ENCODE measurements at places on chromosomes 3 and 15.

GRCh38 chr3:169659096-169659819 lies 4.3 kb downstream of the MECOM start:
- no peak for DNase-seq

DNA sequence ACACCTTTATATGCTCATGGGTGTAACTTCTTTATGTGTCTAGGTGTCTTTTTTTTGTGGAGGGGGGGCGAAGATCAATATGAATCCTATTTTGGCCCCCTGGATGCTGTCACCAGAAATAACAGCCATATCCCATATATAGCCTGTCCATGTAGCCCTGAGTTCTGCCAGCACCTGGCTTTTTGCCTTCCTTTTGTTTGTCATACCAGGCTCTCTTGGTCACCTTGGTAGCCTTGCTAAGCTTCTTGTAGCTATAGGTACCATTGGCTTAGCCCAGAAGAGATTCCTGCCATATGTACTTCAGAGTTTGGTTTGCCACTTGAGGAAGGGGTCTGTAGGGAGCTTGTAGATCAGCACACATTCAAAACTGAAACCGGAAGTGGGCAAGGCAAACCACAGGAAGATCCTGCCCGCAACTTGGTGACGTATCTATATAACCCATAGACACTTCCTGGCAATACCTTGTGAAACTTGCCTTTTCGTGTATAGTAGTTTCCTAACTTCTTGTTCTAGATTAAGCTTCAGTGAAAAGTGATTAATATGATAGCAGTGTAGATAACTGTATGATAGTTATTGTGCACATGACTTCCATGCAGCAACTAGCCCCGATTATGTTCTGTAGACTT lies 11.9 kb downstream of the RASA2 start:
- peak; percentile 85 for DNase-seq

DNA sequence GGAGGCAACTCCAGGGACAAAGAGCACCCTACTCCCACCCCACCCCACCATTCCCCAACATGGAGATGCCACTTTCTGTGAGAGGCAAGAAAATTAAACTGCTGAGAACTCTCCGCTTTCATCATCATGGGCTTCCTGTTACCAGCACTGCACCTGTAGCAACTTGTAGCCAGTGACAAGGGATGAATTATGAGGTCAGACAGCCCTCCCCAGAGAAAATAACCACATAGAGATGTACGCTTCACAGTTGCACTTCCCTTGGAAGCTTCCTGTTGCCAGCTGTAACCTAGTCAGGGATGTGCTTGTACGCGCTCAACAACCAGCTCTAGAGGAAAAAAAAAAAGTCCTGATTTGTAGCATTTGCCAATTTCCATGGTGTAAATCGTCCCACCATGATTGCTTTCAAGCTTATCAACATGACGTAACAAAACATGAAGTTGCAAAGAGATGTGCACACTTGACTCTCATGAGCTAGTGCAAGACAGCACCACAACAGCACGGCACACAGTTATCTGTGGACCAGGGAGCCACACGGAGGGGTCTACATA lies 145.4 kb downstream of the RAB11A start:
- no peak for DNase-seq

DNA sequence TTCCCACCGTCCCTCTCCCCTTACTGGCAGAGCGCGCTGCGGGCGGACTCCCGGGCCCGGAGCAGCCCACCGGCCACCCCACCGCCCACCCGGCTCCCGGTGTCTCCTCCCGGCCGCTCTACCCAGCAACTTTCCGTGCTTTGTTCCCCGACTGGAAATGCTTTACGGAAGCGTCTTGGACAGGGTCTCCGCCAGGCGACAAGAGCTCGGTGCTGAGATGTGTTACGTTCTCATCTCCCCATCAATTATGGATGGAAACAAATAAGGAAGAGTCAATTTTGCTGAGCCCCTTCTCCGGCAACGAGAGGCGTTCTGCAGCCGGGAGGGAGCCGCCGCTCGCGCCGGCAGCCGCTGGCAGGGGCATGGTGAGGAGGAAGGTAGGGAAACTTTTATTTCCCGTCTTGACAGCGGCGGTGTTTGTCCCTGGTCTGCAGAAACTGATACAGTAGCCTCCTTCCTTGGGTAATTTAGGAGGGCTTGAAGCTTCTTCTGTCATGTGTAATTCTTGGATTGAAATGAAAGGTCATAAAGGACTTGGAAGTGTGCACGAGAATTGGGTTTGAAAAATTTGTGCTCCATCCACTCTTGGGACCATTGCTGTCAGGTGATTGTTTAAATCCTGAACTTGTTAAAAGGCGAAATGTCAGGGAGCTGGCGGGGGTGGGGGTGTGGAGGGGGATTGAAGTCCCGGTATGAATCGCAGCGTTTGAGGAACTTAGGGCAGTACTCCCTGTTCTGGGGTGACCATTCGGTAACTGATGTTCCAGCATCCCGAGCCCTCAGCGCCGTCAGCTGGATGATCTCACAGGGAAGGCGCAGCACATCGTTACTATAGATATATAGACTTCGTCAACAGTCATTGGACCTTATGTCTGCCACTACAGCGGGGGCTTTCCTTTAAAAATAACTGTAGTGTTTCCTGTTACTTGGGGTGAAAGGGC lies 1.5 kb downstream of the SEMA6D start:
- no peak for DNase-seq

DNA sequence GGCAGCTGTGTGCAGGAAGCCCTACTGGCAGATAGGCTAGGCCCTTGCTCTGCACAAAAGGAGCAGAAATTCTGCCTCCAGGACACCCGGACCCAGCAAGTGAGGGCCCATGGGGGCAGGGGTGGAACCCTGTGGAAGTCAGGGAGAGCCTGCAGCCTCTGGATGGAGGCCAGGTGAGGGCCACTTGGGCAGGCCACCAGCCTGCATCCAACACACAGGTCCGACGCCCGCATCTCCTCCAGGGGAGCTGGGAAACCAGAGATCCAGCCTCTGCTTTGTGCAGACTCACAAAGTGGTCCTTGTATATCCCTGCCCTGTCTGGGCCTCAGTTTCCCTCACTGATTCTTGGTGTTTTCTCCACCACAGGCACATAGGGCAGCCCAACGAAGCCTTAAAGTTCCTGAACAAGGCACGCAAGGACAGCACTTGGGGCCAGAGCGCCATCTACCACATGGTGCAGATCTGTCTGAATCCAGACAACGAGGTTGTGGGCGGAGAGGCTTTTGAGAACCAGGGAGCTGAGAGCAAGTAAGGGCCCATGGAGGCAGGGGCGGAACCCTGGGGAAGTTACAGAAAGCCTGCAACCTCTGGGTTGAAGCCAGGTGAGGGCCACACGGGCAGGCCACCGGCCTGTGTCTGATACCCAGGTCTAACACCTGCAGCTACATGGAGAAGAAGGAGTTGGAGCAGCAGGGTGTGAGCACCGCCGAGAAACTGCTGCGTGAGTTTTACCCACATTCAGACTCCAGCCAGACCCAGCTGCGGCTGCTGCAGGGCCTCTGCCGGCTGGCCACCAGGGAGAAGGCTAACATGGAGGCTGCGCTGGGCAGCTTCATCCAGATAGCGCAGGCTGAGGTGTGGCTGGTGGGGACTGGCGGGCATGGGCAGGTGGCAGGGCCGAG lies 16.6 kb downstream of the CSRNP1 start:
- DNase-seq, result no peak

- DNase-seq, result no peak
Observed at GRCh38 chr3:5004319-5005152, 25.3 kb downstream of the BHLHE40 start.

GRCh38 chr3:127206611-127207516 lies 13.9 kb downstream of the PRR23E start:
- DNase-seq, result no peak

- DNase-seq, result no peak
Observed at GRCh38 chr15:94972314-94972713, 741.0 kb downstream of the MCTP2 start.

DNA sequence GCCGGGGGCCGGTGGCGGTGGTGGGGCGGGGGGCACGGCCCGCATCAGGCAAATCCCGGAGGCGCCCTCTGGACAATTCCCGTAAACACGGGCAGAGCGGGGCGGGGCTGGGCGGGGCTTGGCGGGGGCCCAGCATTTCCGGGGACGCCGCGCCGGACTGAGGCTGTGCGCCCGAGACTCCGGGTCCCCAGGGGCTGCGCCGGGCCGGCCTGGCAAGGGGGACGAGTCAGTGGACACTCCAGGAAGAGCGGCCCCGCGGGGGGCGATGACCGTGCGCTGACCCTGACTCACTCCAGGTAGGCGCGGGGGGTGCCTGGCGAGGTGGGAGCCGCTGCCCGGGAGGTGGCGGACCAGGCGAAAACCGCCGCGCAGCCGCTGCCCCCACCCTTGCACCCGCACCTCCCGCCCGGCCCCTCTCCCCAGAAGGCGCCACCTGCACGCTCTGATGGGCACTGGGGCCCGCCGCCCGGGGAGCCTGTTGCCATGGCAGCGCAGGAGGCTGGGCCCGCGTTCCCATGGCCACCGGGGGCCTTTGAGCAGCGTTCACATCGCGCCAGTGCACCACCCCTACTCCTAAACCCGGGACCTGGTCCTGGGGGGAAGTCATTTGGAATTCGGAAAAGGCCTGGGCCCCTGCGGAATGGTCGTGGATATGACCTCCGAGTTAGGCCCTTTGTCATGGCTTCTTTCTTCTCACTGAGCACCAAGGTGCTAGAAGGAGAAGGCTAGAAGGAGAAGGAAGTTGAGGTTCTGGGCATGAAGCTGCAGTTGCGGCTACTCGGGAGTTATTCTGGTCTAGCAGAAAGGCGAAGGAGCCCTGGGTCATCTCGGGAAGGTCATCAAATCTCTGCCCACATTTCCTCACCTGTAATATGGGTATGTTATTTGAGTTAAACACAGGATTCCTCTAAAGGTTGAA lies 16.1 kb upstream of the SEMA4B start:
- peak; percentile 55 for DNase-seq

DNA sequence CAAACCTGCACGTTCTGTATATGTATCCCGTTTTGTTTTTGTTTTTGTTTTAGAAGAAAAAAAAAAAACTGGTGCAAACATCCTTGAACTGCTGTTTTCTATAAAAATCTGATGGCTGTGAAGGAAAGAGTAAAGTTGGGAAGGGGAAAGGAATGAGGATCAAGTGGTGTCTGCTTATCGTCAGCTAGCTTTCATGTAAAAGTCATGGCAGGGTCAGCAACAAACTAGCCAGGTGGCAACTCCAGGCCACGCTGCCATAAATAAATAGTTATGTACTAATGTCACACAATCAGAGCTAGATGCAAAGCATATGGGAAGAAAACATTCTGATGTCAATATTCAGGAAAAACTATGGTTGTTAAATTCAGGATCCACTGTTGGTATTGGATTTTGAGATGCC lies 2.3 kb upstream of the CDIN1 start:
- no peak for DNase-seq

DNA sequence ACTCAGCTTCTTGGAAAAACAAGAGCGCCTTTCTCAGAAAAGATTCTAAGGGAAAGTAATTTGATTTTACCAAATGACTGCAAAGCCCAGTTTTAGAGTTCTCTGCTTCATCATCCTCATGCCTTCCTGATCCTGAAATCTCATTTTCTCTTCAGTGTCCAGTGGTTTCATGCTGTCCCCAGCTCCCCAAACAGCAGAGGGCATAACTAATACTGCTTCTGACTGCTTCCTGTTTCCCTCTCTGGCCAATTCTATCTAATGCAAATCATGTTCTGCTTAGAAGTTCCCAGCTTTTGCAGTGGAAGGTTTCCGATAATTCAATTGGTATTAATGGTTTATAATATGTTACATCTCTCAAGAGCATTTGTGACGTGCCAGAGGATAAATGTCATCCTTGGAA lies 161.1 kb downstream of the CLSTN2 start:
- DNase-seq, result no peak

DNA sequence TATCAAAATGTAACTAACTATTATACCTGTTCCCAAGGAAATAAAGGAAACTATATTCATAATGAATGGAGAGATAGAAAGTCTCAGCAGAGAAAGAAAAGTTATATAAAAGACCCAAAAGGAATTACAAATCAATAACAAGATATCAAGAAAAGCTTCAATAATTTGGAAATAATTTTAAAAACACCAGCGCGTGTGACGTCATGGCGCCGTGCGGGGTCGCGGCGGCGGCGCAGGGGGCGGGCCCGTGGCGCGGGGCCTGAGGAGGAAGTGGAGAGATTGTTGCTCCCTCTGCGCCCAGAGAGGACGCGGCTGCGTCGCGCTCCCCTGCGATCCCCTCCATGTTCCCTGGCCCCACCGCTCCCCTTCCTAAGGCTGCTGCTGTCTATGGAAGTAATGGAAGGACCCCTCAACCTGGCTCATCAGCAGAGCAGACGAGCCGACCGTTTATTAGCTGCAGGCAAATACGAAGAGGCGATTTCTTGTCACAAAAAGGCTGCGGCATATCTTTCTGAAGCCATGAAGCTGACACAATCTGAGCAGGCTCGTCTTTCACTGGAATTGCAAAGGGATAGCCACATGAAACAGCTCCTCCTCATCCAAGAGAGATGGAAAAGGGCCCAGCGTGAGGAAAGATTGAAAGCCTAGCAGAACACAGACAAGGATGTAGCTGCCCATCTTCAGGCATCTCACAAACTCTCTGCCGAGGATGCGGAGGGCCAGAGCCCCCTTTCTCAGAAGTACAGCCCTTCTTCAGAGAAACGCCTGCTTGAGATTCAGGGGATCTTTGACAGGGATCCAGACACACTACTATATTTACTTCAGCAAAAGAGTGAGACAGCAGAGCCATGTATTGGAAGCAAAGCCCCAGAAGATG lies 4.1 kb downstream of the XCR1 start:
- no peak for DNase-seq

DNA sequence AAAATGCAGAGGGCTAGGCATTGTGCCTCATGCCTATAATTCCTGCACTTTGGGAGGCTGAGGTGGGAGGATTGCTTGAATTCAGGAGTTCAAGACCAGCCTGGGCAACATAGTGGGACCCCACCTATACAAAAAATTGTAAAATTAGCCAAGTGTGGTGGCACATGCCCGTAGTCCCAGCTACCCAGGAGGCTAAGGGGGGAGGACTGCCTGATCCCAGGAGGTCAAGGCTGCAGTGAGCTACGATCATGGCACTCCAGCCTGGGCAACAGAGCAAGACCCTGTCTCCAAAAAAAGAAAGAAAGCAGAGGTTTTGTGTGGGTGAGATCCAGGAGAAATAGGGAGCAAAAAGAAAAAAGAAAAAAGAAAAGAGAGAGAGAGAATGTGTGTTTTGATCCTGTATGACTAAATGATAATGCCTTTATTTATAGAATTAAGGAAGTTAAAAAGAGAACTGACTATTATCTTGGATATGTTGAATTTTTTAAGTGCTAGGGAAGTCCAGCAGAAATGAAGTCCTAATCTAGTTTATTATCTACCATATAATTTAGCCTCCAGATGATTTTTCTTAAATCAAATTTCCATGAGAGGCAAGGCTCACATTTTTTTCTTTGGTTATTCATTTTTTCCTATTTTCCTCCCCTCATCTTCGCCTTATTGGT lies 4.8 kb downstream of the TTBK2 start:
- DNase-seq, result no peak

DNA sequence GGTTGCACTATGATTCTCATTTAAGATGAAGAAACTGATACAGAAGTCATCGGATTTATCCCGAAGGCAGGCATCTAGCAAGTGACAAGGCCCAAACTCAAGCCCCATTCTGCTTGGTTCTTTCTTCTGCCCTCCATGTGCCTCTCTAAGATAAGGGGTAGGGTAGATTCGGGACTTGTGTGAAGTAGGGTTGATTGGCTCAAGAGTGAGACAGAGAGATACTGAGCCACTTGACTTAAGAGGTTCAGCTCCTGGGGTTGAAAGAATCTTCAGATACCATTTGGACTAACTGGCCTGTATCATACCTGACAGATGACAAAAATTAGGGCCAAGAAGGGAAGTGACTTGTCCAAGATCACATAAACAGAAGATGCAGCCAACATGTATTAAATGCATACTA lies 891 bp downstream of the RFT1 start:
- no peak for DNase-seq

All from activated naive CD4-positive, alpha-beta T cell treated with Interleukin-2 at 50 U/mL for 16 hours (primary cell).